ENCODE measurements at places on chromosomes 1 and 21. TPM values are rescaled to one million over a fixed set of nuclear protein-coding genes. Genes with fewer than 3 reads are reported as not detected.

The NUP133 gene
- total RNA-seq: 37.3 TPM

The NEK2 gene
- 1.0 TPM for total RNA-seq

The HCRTR1 gene
- total RNA-seq: not detected

The PAPPA2 gene
- total RNA-seq: 4.3 TPM

The LHX4 gene
- not detected for total RNA-seq

The MYOG gene
- total RNA-seq: not detected

The PBX1 gene
- 125 TPM for total RNA-seq

The CENPF gene
- 4.3 TPM for total RNA-seq

The WNT3A gene
- not detected for total RNA-seq

The FALEC gene
- not detected for total RNA-seq

The LRIG2 gene
- total RNA-seq: 24.7 TPM

The FCMR gene
- total RNA-seq: 3.3 TPM

The HAO2 gene
- total RNA-seq: not detected

The TMEM52 gene
- total RNA-seq: not detected

The HMCN1 gene
- 93.6 TPM for total RNA-seq

The CELA3A gene
- total RNA-seq: 5.2 TPM

The FCRL5 gene
- 0.84 TPM for total RNA-seq

The B4GALT2 gene
- total RNA-seq: 31.8 TPM

The HTR6 gene
- not detected for total RNA-seq

The PRAMEF10 gene
- not detected for total RNA-seq

The C1QA gene
- 249 TPM for total RNA-seq
